ENCODE measurements at places on chromosomes 6 and 20. TPM values are rescaled to one million over a fixed set of nuclear protein-coding genes. Genes with fewer than 3 reads are reported as not detected.

Gene GPSM3
- 6.3 TPM for total RNA-seq

Gene SLC24A3
- total RNA-seq = 1.4 TPM

Gene STX11
- 11.1 TPM for total RNA-seq

Gene DOK5
- 3.0 TPM for total RNA-seq

Gene DPPA5
- not detected for total RNA-seq

Gene MICA
- total RNA-seq = 8.3 TPM

Gene KCNQ2
- 1.8 TPM for total RNA-seq

Gene NDUFAF4
- total RNA-seq = 101 TPM

Gene CHRNA4
- 2.3 TPM for total RNA-seq

Gene FAM162B
- total RNA-seq = 3.8 TPM

Gene CRISP3
- not detected for total RNA-seq

Gene FAM217A
- total RNA-seq = not detected

Gene CENPQ
- 4.3 TPM for total RNA-seq

Gene C6orf163
- 1.4 TPM for total RNA-seq

Gene RSPO4
- total RNA-seq = not detected

Gene IER3
- 19.2 TPM for total RNA-seq

Gene CLPSL1
- total RNA-seq = not detected

Gene HLA-DRA
- total RNA-seq = 99.2 TPM

Gene EPPIN
- not detected for total RNA-seq

Gene STMND1
- not detected for total RNA-seq

Gene LSM14B
- total RNA-seq = 55.2 TPM

Gene TMC2
- 0.08 TPM for total RNA-seq

Gene SAMD3
- 0.95 TPM for total RNA-seq

Gene ASIP
- total RNA-seq = 15.0 TPM

Gene XKR7
- not detected for total RNA-seq
